Brain microvascular endothelial cell (primary cell): ENCODE measurements at places on chromosomes 13 and 19.

GRCh38 chr13:106153041-106153440, 382.4 kb downstream of the EFNB2 start:
- no peak for DNase-seq

- DNase-seq, result no peak
Measured at GRCh38 chr13:110438211-110438610, 123.3 kb downstream of the RAB20 start.

DNA sequence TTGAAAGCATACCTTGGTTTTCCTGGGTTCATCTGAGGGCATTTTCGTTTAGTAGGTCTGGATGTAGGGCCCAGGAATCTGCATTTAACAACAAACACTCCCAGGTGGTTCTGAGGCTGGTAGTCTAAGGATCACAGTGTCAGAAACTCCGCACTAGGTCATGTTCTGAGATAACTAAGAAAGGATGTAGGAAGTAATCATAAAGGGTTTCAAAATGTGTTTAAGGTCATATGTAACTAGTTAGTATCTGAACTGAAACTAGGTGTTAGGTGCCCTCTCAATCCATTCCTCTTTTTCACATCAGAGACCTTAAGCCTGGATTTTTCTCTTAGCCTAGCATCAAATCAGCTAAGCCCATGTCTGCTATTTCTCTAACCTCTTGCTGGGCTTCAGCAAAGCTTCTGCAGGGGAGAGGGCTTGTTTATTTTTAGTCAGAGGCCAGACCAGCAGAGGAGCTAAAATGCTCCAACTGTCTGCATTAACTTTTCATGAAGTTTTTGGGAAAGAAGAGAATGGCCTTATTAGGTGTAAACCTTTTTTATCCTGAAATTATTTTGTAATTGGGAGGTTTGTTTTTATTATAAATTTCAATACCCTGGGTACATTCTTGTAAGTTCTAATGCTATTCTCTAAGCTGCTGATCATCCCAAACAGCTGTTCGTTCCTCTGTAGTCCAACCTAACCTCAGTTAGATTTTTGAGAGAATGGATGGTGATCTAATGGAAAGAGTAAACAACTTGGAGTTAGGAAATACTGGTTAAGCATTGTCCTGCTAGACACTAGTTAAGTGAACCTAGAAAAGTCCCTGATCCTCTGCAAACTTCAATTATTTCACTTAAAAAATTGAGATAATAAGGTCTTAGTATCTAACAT, 262.8 kb upstream of the RFC3 start:
- DNase-seq, result no peak

- DNase-seq, result no peak
Measured at GRCh38 chr13:42039457-42039945, 8.9 kb upstream of the DGKH start.

DNA sequence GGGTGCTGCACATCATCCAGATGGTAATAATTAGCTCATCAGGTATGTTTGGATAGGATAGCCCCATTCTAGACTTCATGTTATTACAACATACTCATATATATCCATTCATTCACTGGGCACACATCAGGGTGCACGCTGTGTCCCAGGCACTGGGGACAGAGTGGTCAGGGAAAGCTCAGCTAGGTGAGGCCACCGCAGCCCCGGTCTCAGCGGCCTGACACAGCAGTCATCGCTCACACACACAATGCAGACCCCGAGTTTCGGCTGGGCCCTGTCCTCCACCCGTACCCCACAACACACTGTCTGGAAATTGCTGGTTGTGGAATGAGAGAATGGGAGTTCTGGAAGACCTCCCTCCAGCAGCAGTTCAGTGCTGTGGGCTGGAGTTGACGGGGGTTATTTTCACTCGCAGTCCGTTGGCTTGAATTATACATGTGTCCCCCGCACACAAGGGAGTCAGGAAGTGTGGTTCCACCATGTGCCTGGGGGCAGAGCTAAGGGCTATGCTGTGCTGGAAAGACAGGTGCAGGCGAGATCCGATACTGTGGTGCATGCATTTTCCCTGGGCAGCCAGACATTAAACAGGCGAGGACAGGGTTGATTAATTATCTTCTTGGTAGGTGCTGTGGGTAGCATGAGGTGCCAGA, 257.6 kb downstream of the TEX29 start:
- no peak for DNase-seq

DNA sequence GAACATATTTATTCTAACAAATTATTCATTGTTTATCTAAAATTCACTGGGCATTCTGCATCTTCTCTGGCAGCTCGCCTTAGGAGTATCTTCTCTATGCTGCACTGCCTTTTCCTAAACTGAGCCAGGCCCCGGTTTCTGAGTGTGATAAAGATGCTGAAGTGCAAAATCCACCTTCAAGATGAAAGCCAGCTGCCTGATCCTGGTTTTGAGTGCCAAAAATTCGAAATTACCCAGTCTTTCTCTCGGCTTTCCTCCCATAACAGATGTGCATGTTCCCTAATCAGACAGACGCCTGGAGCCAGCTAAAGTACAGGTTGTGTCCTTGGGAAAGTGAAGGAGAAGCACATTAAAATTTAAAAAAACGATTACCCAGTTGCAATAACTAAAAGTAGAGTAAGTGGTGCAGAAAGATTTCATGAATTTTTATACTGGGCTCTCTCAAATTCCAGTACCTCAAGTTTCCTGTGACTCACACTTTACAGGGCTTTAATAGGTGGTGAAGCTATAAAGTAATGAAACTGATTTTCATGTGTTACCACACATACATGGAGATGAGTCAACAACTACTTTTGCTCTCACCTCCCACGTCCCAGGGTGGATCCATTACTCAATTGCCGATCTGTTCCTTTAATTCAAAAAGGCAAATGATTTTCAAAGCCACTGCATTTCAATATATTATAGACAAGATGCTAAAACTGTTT, 65.0 kb upstream of the GTF2F2 start:
- peak; percentile 73 for DNase-seq

DNA sequence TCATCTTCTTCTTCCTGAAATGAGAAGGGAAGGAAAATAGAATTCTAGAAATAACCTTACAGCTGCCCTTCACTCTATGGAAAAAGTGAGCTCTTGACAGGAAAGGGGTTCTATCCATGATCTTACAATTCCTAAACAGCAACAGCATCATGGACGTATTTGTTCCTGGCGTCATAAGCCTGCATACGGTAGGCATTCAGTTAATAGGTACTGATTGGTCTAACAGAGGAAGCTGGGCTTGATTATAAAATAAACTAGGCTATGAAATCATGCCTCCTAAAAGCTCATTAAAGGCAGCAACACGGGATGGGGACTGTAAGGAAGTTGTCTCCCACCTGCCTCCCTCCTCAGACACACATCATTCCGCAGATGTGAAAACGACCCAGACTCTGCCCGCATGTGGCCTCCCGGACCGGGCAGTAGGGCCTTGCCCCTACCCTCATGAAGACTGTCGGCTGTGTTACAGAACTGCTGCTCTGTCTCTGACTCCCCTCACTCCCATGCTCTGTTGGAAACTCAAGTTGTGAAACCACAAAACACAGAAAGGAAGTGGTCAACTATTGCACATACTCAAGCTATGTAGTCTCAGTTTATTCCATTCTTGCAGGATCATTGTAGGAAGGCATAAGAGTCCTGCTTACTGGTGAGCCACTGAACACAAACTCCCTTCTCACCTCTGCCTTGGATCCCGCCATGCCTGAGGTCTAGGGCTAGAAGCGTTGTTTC, 129.8 kb downstream of the DLEU7 start:
- DNase-seq, result peak; percentile 82

- DNase-seq, result peak; percentile 52
Measured at GRCh38 chr13:30421093-30422053, 920 bp upstream of the UBE2L5 start.

DNA sequence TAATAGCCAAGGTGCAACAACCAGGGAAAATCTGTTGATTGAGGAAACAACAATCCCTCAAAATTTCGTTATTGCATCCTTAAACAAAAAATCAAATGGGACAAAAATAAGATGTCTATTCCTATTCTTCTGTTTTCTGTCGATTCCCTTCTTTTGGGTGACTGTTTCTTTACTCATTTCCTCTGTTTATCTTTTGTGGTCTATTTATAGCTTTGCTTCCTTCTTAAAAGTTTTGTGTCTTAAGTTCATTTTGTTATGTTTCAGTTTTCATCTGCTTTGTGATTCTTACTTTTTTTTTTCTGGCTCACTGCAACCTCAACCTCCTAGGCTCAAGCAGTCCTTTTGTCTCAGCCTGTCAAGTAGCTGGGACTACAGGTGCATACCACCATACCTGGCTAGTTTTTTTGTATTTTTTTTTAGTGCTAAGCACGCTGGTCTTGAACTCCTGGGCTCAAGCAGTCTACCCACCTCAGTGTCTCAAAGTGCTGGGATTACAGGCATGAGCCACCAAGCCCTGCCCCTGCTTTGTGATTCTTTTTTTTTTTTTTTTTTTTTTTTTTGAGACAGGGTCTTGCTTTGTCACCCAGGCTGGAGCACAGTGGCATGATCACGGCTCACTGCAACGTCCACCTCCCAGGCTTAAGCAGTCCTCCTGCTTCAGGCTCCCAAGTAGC, 10.4 kb downstream of the ZNF146 start:
- DNase-seq, result no peak

GRCh38 chr13:96860882-96861281, 133.4 kb downstream of the OXGR1 start:
- no peak for DNase-seq

DNA sequence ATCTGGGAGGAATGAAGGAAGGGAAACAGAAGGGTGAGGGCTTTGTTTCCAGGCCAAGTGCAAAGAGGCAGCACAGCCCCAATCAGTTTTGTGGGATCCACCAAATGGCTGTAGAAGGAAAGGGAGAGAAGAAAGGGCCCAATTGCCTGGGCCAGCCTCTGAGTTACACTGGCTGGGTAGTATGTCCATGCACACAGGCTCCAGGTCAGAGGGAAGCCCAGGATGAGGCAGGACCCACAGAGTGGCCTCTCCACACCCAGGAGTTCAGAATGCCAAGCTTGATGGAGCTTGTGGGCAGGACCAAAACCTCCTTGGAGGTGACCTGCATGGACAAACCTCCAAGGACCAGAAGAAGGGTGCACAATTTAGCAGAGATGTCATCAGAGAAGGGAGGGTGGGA, 178.2 kb upstream of the TSHZ3 start:
- no peak for DNase-seq

- DNase-seq, result no peak
Measured at GRCh38 chr13:48504606-48505005, 28.3 kb downstream of the RCBTB2 start.

DNA sequence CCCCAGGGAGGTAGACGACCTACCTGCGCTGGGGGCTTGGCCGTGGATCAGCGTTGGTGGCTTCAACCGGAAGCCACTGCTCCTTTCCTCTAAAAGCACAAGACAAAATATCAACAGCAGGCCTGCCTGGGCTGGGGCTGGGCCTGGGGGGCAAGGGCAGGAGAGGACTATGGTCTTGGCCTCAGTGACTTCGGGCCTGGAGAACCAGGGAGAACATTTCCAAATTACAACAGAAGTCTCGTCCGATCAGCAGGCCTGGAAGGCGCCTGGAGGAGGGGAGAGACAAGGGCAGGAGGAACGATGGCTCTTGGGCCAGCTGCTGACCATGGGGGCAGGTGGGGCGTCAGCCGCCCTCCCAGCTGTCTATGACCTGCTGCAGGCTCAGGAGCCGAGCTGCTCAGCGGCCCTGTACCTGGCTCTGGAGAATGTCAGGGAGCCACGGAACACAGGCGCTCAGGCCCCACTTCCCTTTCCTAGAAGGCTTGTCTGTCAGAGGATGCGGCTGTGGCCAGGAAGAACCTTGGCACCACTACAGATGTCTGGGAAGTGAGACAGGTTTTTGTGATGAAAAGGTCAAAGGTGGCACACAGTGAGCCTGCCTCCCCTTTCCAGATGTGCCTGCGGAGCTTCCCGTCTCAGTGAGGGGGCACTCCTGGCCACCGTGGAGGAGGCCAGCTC, 19.5 kb downstream of the CAPS start:
- no peak for DNase-seq

- DNase-seq, result no peak
Measured at GRCh38 chr19:23312515-23312914, 62.3 kb upstream of the ZNF724 start.

DNA sequence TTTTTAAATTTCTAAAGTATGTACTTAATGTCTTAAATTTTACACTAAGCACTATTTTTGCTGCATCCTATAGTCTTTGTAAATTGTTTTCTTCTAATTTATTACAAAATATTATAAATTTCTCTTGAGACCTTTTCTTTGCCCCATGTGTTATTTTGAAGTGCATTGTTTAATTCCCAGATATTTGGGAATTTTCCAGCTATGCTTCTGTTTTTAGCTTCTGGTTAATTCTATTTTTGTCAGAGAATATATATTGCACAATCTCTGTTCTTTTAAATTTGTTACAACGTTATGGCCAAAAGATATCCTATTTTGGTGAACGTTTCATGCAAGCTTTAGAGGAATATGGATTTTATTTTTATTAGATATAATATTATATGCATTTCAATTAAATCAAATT, 917.4 kb upstream of the MIR17HG start:
- no peak for DNase-seq

GRCh38 chr13:28204690-28205443, 66.5 kb downstream of the PAN3 start:
- no peak for DNase-seq

DNA sequence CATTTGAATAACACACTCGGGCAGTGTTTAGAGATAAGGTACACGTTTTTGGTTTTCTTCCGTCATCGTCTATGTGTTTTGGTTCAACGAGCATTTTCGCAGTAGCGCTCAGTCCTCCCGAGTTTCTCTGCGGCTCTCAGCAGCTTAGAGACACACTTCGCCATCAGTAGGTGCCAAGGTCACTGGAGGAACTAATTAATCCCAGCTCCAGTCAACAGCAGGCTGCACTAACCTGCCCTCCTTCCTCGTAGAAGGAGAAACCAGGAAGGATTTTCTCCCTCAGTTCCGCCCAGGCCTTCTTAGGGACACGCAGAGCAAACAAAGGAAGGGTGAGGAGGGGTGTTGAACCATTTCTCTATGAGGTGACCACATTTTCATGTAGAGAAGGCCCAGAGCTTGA, 12.6 kb downstream of the MBNL2 start:
- no peak for DNase-seq

DNA sequence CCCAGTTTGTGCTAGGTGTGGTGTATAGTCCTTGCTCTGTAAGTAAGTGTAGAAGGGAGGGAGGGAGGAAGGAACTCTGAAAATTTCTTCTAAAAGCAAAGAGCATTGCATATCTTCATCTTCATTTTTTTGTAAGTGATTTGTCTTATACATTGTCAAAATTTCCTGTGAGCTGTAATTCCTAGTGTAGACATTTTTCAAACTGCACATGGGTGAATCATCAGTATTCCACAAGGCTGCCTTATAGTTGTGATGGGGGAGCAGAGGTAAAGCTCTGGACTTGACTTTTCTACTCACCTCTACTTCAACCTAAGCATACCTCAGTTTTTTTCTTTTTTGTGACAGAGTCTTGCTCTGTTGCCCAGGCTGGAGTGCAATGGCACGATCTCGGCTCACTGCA, 86.9 kb downstream of the CDK8 start:
- DNase-seq, result peak; percentile 8

- DNase-seq, result no peak
Measured at GRCh38 chr13:60134376-60134775, 29.4 kb downstream of the DIAPH3 start.
